ENCODE measurements at places on chromosomes 2 and 18.

DNA sequence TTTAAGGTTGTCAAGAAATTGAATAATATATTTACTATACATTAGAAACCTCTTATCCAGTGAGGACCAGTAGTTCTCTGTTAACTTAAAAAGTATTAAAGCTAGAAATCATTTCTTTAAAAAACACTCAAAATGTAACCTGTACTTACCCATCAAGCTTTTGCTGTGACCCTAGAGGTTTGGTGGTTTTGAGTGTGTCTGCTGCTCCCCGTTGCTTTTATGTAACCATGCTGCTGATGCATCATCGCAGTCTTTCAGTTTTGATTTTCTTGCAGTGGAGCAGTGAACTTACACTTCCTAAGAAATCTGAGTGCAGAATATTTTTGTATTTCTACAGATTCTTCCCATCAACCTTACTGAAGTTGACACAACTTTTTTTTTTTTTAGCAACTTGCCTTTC, 34.2 kb downstream of the MRPS9 start:
- no peak for DNase-seq

DNA sequence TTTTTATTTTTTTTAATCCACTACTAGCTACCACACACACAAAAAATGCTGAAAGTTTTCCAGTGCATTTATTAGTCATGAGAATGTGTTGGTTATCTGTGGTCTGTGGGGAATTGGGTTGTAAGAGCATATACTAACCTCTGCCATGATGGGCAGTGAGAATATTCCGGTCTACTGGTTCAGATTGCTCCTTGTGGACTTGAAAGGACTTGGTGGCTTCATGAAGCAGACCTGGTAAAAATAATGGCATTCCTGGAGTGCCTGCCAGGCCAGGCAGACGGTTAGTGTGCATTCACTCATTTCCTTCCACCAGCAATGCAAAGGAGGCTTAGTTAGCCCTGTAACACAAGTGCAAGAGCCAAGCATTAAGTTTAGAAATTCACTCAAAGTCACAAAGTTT, 150.8 kb downstream of the THSD7B start:
- no peak for DNase-seq

GRCh38 chr2:174833737-174834136, 69.5 kb upstream of the CHRNA1 start:
- no peak for DNase-seq

DNA sequence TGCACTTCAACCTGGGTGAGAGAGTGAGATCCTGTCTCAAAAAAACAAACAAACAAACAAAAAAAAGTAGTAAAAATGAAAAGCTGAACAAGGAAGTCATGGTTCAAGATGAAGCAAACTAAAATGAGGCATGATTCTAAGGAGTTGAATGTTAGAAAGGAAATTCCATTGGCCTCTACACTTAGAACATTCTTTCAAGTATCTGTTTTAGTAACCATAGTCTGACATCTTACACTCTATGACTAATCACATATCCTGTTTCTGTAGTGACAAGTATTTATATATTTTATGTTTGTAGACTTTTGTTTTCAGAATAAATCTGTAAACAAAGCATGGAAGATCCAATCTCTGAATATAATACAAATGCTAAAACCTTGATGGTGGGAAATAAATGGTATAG, 164.1 kb downstream of the KIAA1328 start:
- DNase-seq: no peak

DNA sequence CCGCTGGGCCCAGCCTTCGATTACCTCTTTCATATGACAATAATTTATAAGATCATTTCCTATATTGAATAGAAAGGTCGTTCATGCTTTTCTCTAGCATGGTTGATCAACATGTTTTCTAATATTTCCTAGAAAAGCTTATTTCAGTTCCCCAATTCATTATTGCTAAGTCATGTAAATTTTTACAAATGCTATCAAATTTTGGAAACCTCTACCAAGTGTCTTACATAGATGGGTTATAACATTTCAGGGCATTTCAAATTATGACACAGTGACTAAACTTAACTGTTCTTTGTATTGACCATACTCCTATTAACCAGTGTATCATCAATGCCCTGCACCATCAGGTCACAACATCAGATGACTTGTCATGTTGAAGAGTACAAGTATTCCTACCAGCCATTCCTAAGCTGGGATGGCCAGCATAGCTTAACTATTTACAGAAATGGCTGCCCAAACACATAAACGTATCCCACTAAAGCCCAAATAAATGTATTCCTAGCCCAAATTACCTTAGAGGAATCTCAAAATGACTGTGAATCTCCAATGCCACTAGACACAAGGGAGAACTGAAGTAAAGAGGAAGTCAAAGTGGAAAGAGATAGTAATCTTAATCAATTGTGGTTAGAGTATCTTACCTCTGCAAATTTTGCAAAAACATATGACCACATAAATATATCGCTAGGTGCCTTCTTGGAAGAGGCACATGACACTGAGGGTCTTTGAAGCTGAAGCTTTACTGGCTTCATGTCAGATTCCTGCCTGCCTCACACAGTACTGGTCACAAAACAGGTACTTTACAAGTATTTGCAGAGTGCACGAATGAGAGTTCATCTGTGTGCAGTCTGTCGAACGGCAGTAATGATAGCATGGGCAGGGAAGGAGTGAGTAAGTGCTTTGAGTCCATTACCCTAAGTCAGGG, 87.3 kb upstream of the TLK1 start:
- DNase-seq: no peak

GRCh38 chr2:65396348-65397026, 35.9 kb downstream of the SPRED2 start:
- DNase-seq: no peak

- no peak for DNase-seq
Measured at GRCh38 chr2:227834916-227835650, 21.4 kb downstream of the CCL20 start.

- DNase-seq: no peak
Measured at GRCh38 chr18:46859855-46860254, 57.5 kb downstream of the PIAS2 start.

DNA sequence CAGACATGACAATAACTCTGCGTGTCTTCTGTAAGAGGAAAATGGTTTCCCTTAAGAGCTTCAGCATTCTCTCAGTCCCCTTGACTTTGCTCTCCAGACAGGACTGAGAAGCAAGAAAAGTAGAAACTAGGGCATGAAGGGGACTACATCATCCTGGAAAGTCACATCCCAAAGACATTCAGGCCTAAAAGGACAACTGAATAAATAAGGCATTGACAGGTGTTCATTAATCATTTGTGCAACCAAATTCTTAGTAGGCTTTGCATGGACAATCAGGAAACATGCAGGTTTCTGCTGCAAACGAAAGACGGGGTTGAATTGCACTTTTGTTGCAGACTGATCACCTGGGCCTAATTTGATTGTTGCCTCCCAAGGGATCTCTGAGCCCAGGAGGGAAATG, 1.2 kb upstream of the SGPP2 start:
- DNase-seq: no peak

- DNase-seq: no peak
Measured at GRCh38 chr2:12948961-12949353, 232.2 kb downstream of the TRIB2 start.

DNA sequence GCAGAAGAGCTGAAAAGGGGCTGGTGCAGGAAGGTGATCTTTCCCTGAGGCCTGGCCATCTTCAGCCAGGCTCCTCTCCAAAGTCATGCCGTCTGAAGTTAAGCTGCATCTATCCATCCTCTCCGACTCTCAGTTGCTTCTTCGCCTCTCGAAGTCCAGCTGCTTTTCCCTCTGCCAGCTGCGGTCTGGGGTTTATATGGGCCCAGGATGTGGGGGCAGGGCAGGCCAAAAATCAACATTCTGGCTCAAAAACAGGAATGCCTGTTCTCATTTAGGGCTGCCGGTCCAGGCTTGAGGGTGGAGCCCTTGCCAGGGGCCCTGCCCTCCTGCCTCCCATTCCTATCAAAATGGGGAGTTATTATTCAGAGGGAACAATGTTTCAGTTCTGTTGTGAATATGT, 31.2 kb downstream of the CREG2 start:
- DNase-seq: no peak

GRCh38 chr2:60158262-60158661, 395.2 kb downstream of the BCL11A start:
- DNase-seq: no peak

DNA sequence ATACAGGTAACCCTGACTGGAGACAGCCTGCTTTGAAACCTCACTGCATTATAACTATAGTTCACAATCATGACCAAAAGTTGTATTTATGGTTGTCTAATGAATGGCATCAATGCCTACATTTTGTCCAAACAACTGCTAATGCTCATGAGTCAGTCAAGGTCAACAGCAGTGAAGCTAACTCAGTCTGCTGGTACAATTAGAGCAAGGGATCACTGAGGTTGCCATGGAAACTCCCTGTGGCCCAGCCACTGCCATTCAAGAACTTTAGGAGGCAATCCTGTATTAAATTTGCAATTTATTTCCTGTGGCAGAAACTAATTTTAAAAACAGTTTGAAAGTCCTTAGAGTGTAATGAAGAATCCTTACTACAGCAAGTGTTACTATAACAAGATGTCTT, 185.1 kb upstream of the SMAD7 start:
- DNase-seq: peak; percentile 49

All from NCI-H1930 (cell line).